ENCODE measurements at places on chromosomes 5 and 9.
A peak's percentile ranks its signal among the peaks of the same experiment; 100 is the strongest.

- DNase-seq: no peak
- H3K27ac ChIP-seq: peak overlapping the region; percentile 84
- H3K4me3 ChIP-seq: peak overlapping the region; percentile 83
- peaks cover 27% of the 10 kb centered on the region for H3K27me3 ChIP-seq
- H3K36me3 ChIP-seq: no peaks in the 10 kb centered on the region
- H3K4me1 ChIP-seq: peaks cover 24% of the 10 kb centered on the region
Measured at GRCh38 chr5:177445052-177445916, 1.3 kb upstream of the PRR7 start.

DNA sequence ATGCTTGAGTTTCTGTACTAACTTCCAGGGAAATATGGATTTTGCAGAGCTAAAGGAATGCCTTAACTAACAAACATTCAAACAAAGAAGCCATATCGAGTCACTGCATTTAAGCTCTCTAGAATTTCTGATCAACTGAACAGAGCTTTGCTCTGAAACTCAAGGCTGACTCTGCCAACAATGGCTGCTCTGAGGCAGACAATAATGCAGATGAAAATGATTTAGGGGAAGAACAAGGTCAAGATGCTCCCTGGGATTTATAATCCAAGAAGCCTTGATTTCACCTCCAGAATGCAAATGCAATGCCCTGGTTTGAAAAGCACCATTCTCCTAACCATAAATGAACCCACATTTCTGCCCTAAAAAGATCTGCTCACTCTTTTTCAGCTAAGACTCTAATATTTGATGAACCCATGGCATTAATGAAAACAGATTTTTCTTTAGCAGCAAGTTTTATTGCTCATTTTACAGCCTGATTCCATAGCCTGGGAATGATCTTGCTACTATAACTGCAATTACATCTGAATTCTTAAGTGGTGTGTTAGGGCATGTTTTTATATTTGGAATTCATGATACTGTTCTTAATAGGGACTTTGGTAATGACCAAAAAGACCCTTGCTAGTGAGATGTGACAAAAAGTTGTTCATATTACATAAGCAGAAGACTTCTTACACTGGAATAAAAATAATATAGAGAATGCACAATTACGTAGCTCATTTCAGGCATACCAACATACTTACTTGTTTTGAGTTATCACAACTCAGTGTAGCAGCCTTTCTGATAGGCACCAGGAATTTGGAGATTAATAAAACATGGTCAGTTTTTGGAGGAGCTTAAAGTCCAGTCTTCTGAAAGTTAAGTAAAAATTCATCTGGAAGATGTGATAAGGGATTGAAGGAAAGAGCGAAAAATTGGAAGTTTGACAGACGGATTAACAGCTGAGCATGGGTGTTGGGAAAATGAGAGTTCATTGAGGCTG, 169.4 kb downstream of the TRPM3 start:
- H3K4me1 ChIP-seq: peaks cover 7% of the 10 kb centered on the region
- H3K27ac ChIP-seq: no peak overlapping the region
- DNase-seq: no peak
- no peaks in the 10 kb centered on the region for H3K27me3 ChIP-seq
- H3K4me3 ChIP-seq: no peak overlapping the region

- H3K27me3 ChIP-seq: no peaks in the 10 kb centered on the region
- H3K4me3 ChIP-seq: no peak overlapping the region
- no peak for DNase-seq
- no peak overlapping the region for H3K27ac ChIP-seq
- H3K36me3 ChIP-seq: no peaks in the 10 kb centered on the region
- peaks cover 8% of the 10 kb centered on the region for H3K4me1 ChIP-seq
Measured at GRCh38 chr9:76526026-76526425, 67.0 kb downstream of the GCNT1 start.

GRCh38 chr5:123122273-123122672, 33.2 kb downstream of the PRDM6 start:
- no peaks in the 10 kb centered on the region for H3K36me3 ChIP-seq
- H3K4me3 ChIP-seq: no peak overlapping the region
- H3K4me1 ChIP-seq: peaks cover 4% of the 10 kb centered on the region

DNA sequence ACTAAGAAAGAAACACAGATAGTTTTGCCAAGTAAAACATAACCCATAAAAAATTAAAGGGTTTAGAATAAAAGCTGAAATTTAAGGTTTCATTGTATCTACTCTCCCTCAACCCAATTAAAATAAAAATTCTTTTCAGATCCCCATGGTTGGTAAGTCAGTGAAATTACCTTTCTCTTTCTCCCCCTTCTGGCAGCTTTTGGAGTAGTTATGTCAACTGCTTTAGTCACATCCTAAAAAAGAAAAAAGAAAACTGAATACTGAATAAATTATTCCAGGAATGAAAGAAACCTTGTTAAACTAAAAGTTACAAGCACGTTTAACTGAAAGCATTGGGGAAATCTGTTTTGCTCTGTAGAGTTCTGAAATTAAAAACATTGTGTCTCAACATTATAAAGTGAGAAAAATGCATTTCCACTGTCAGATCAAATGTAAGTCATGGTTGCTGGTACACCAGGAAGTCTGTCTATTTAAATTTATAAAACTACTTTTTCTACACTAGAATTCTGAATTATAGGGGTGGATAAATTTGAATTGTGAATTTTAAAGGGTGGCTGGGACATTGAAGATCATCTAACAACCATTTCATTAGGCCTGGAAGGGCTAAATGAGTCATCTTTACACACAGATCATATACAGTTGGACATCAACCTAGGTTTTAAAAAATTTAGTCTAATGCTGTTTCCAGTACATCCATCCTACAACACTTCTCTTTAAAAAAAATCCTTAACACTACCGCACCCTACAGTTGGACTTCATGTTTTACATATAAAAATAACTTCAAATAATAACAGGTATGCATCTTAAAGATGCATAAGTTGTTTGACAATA, 24.7 kb downstream of the PSIP1 start:
- H3K4me3 ChIP-seq: no peak overlapping the region
- no peaks in the 10 kb centered on the region for H3K27me3 ChIP-seq
- no peak for DNase-seq
- H3K27ac ChIP-seq: no peak overlapping the region
- peaks cover 32% of the 10 kb centered on the region for H3K36me3 ChIP-seq

DNA sequence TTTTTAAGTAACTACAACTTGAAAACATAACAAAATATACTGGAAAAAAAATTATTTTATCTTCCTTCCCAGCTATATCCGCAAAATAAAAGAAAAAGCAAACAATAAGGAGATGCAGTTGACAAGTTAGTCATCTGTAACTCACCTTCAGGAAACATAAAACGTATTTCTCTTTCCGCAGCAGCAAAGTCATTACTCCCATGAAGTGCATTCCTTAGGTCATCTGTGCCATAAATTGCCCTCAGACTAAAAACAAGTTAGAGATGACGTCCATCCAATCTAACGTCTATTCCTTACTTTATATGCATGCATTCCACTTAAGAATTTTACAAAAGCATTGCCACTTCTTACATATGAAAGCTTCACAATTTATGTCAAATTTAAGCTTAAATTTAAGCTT, 10.9 kb downstream of the NME5 start:
- no peak overlapping the region for H3K27ac ChIP-seq
- H3K27me3 ChIP-seq: no peaks in the 10 kb centered on the region
- H3K36me3 ChIP-seq: no peaks in the 10 kb centered on the region
- H3K4me1 ChIP-seq: no peaks in the 10 kb centered on the region

- no peaks in the 10 kb centered on the region for H3K36me3 ChIP-seq
- no peak for DNase-seq
- H3K4me1 ChIP-seq: no peaks in the 10 kb centered on the region
- H3K27ac ChIP-seq: no peak overlapping the region
- no peaks in the 10 kb centered on the region for H3K27me3 ChIP-seq
- no peak overlapping the region for H3K4me3 ChIP-seq
Measured at GRCh38 chr9:136667214-136667939, 4.7 kb downstream of the EGFL7 start.

Data from type B pancreatic cell (in vitro differentiated cells).